ENCODE measurements at places on chromosomes 4 and X.

GRCh38 chrX:44422631-44423030 lies 79.2 kb upstream of the EFHC2 start:
- no peak for DNase-seq

DNA sequence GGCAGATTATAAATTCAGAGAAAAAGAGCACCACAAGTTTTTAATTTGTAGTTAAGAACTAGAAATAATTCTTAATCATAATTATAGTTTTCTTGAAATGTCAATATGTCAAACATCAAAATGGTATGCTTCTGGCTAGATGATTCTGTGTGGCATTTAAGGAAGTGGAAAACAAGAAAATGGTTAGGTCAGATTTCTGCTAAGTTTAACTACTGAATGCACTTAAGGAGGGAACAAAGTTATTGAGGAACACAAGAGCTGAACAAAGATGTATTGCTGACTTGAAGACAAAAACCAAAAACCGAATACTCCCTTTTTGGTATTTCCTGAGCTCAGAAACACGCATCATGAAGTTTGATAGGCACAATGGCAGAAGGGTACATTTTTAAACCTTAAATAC lies 58.7 kb upstream of the GPR34 start:
- DNase-seq = no peak

- DNase-seq = no peak
Observed at GRCh38 chr4:158728236-158728635, 5.0 kb upstream of the PPID start.

DNA sequence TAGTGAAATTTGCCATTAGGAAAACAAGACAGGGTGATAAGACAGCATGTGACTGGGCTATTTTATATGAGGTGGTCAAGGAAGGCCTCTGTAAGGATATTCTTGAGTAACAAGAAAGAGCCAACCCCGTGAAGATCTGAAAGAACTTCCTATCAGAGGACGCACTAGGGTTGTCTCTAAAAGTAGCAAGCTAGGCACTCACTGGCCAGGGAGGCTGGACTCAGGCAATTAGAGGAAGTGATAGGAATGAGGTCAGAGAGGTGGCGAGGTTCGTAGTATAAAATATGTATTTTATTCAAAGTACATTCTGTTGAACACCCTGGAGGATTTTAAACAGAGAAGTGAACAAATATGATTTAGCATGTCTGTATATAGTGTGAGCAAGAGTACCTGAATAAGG lies 4.6 kb downstream of the BMPR1B start:
- no peak for DNase-seq

DNA sequence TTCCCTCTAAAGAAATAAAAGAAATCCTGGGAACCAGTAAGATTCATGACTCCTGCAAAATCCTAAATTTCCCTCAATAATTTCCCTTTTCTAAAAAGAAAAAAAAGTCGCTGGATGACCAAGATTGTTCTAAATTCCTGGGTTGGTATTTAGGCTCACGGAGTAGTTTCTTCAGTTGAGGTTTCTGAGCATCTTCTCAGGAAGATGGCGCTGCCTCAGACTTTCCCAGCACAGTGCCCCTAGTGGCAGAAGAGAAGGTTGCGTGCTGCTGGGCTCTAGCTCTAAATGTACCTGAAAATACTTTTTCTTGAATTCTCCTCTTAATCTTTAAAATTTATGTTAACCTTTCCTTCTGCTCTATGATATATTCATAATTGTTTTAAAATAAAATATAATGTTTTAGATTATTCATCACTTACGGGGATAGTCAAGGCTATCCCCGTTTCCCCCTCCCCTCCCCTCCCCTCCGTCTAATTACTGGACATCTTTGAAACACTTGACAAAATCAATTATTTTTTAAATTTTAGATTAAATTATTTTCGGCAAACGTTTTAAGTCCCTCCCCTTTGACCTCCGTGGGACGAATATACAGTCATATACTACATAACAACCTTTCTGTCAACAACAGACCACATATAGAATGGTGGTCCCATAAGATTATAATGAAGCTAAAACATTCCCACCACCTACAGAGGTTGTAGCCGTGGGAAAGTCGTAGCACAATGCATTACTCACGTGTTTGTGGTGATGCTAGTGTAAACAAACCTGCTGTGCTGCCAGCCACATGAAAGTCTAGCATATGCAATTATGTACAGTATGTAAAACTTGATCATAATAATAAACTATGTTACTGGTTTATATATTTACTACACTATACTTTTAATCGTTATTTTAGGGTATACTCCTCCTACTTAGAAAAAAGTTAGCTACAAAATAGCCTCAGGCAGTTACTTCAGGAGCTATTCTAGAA lies 41.0 kb upstream of the GATB start:
- DNase-seq = no peak

GRCh38 chrX:119503484-119503861 lies 35.2 kb downstream of the SLC25A5 start:
- DNase-seq = no peak

DNA sequence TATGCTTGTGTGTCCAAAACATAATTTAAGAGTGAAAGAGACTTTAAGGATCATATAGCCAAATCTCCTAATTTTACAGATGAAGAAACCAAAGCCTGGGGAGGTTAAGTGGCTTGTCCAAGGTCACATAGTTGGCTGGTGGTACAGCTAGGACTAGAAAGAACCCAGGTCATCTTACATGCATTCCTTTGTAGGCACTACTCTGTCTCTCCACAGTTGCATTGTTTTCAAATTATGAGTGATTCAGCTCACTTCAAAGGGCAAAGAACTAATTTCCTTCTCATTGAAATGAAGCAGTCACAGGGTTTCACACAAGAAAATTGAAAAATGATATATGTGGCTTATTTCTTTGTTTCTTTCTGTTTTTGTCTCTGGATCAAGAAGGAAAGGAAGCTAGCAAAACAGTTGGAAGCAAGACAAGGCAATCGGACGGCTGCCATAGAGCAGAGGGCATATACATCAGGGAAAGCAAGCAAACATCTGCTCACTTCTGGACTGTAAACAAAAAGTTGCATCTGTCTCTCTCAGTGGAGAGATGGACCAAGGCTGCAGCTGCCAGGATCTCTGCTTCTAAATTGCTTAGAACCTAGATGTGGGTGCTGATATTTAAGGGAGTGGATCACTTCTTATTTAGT lies 107.5 kb upstream of the AMOT start:
- no peak for DNase-seq

- DNase-seq = no peak
Observed at GRCh38 chr4:166363198-166363597, 490.2 kb downstream of the TLL1 start.

GRCh38 chr4:3312362-3312761 lies 19.5 kb downstream of the RGS12 start:
- DNase-seq = no peak

DNA sequence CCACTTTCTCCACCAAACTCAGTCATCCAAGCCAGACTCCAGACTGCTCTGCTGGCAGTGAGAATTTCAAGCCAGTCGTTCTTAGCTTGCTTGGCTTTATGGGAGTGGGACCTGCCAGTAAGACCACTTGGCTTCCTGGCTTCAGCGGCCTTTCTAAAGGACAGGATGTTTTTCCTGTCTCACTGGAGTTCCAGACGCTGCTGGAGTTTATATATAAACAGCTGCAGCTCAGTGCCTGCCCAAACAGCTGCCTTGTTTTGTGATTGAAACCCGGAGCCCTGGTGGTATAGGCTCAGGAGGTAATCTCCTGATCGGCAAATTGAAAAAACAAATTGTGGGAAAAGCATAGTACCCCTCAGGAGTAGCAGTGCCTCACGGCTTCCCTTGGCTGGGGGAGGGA lies 1165.8 kb upstream of the ADGRL3 start:
- no peak for DNase-seq

- DNase-seq = no peak
Observed at GRCh38 chr4:1574601-1575417, 109.3 kb downstream of the FAM53A start.

DNA sequence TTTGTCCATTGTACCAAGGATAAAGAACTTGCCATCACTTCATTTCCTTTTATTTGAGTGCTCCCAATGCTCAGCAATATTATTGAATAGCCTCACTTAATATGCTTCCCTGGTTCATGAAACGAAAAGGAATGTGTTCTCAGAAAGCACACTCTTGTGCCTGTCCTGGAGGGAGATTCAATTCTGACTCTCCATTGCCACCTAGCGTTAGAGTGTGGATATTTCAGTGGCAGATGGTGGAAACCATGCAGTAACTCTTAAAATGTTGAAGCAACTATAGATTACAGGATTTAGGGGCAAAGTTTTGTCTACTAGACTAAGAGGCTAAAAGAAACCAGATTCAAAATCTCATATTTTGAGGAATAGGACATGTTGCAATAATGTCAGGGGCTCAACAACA lies 36.0 kb downstream of the GAB3 start:
- no peak for DNase-seq

DNA sequence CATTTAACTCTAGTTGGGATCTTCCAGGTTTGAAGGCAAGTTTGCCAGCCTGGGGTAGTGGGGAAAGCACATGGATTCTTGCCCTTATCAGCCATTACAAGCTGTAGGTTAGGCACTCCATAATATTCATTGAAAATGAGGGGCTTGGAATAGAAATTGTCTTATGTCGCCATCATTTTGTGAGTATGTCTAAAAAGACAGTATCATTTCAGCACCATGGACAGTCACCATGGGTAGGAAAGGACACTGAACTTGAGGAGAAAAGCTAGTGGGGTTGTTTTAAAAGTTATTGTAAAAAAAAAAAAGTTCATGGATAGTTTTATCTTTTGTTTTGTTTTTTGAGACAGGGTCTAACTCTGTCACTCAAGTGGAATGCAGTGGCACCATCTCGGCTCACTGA lies 356.1 kb downstream of the HNRNPD start:
- no peak for DNase-seq

DNA sequence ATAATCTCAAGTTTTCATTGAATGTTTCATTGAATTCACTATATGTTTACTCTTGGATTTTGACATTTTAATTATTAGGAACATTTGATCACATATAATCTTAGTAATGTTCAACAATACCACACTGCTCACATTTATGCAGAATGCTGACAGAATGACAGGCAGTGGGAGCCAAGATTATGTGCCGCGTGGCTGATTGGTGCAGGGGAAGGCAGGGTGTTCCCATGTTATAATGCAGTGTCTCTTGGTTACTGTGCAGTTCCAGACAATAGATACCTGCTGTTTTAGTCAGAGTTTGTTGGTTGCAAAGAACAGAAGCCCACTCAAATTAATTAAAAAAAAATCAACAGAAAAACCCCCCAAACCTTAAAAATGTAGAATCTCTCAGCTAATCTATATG lies 33.0 kb downstream of the FHIP1A start:
- DNase-seq = no peak

DNA sequence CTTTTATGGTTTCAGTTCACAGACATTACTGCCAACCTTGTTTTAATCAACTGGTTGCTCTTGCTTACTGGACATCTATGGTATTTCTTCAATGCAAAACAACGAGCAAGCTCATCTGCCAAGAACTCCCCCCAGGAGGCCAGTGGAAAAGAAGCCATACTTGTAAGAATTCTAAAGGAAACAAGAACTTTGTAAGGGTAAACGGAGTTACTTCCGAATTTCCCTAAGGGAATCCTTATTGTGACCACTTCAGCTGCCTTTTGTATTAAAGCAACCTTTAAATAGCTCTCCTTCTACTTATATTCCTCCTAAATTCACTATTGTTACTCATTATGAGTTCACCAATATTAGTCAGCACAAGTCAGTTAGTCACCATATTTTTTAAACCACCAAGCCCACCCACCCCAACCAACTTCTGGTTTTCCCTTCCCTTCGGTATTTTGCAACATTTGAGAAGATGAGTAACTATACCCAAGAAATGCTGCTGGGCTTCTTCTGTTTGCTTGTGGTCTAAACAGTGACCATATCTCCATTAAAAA lies 602.8 kb upstream of the DIPK2B start:
- no peak for DNase-seq

DNA sequence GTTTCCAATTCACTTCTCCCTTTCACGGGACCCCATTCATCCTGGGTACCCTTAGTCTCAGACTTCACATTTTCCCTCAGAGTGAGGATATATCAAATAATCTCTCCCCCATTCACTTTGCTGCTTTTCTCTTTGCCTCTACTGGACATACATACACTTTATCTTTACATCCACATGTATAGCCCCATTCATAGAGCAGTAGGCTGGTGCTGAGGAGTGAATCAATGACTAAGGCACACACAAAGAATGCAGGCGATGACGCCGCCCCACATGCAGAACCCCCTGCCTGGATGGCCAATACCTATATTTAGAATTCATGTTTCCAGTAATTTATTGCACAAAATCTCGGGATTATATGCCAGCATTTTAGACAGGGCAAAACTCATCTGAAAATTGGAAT lies 554.3 kb upstream of the TENM3 start:
- DNase-seq = no peak

- no peak for DNase-seq
Observed at GRCh38 chrX:33840176-33840575, 291.9 kb downstream of the FAM47A start.

GRCh38 chr4:31375936-31376335 lies 655.8 kb downstream of the PCDH7 start:
- no peak for DNase-seq

- no peak for DNase-seq
Observed at GRCh38 chr4:22712529-22712928, 19.8 kb downstream of the GBA3 start.

DNA sequence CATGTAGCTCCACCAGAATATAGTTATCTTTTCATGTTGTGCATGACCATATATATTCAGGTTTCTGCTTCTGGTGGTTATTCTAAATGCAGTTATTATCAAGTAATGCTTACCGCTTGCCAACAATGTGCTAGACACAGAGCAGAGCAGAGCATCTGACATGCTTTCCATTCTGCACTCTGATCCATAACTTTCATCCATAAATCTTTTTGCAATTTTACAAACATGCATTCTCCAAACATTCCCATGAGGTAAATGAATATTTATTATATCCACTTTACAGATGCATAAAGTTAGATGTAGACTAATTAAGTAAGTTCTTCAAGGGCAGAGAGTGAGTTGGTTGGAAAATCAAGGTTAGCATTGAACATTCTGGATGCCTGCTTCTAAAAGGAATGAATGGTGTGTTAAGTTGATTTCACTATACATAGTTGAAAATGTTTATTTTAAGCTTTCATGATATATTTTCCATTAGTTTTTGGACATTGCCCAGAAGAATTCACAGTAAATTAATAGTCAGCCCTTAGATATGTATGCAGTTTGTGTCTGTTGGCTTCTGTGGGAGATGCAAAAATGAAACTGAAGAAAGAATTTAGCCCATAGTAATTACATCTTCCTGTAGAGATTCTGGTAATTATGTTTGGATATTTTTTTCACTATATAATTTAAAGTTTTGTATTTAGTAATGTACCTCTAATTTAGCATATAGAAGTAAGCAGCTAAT lies 867.8 kb downstream of the CCSER1 start:
- DNase-seq = no peak

- no peak for DNase-seq
Observed at GRCh38 chr4:169428376-169428775, 157.6 kb upstream of the SH3RF1 start.

DNA sequence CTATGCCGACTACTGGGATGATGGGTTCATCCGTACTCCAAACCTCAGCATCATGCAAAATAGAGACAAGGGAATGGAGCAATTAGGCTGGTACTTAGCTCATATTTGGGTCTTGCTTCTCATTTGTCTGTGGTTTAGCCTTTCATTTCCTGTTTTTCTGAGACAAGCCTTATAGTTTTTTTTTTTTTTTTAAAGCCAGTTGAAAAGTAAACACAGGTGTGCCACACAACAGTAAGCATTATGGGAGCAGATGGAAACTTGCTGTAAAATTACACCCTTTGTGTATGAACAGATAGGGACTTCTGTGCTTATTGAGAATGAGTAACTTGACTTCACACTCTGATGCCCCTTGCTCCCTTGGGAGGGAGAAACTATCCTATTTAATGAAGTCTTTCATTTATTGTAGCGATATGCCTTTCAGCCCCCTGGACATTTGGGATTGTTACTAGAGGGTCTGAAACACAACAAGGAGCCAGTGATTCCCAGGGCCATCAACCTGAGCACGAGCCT lies 13.7 kb downstream of the RASSF6 start:
- DNase-seq = no peak

Measured in activated naive CD4-positive, alpha-beta T cell treated with anti-CD3 and anti-CD28 coated beads, Interleukin-2, amount 50 U/mL, for 72 hours (primary cell).